ENCODE measurements at places on chromosomes 7 and 10.

DNA sequence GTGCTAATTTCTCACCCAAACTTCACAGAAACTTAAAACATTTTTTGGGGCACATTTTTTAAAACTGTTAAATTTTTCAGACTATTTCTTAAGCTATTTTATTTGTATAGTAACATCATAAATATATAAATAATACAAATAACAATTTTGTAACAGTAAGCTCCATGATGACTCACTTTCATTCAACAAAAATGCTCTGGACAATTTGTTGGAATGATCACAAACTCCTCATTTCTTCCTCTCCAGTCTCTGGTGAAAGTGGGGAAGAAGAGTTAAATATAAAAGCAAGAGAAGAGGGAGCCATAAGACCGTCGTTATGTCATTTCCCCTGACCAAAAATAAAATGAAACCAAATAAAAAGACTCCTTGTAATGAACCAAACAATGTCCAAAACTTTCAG is 162.4 kb downstream of the AGMO start:
- DNase-seq: no peak

DNA sequence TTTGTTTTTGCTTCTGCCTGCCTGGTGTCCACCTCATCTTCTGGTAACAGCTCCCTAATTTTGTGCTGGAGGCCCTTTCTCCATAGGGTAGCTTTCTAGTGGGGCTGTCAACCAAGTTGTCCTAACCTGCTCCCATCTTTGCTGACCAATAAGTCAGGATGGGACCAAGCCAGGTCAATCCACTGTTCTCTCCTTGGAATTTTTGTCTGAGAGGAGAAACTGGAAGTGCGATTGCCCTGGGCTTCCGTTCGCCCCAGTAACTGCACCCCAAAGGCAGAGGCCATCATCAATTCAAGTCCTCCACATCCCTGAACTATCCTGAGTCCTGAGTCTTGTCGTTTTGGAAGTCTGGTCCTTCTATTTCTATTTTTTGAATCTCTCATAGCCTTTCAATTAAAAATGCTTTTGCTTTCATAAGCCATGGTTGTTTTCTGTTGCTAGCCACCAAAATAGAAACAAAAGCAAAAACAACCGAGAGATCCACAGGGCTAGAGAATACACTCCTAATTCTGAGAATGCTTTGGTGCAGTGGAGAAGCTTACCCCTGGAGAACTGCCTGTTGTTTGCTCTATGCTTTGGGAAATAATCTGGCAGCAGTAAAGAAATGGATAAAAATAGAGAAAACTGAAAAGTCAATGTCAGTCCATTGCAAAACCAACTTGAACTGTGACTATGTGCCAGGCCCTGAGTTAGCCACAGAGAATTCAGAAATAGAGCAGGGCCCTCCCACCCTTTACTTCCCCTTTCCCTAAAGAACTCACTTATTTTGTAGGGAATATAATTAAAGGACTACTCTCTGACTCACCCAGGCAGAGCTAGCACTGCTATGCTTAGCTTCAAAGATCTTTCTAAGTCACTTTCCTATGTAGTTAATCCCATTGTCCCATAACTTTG is 368.1 kb downstream of the CXCL12 start:
- DNase-seq: no peak

- DNase-seq: no peak
Observed at GRCh38 chr7:127290116-127290655, 37.4 kb upstream of the GRM8 start.

- DNase-seq: no peak
Observed at GRCh38 chr10:21196822-21197395, 299.8 kb upstream of the NEBL start.

DNA sequence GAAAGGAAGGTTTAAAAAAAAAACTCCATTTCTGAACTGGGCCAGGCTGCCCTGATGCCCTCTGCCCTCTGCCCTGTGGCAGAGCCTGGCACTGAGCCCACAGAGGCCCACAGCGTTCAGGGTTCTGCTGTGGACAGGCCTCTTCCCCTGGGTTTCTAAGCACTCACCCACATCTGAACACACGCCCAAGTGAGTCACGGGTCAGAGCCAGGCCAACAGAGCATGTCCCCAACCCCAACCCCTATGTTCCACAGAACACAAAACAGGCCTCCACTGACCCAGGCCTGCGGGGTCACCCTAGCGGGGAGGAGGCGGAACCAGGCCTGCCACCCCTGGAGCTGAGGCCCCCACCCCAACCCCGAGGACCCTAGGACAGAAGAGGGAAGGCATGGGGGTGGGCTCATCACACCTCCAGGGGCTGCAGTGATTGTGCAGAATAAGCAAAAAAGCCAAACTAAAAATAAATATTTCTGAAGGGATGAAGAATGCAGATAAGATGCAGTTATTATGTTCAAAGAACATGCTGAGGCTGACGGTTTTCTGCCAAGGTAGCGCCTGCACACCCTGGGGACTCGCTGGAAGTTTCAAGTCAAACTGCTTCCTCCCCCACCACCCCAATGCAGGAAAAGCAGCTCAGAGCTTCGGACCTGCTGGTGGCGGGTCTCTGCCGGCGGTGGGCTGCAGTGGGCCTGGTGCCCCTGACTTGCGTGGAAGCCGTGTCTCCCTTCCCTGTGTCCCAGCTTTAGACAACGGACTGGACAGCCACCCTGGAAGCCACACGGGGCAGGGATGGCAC is 5.4 kb downstream of the WDR86 start:
- no peak for DNase-seq

- DNase-seq: no peak
Observed at GRCh38 chr7:47405921-47406800, 175.8 kb downstream of the TNS3 start.

DNA sequence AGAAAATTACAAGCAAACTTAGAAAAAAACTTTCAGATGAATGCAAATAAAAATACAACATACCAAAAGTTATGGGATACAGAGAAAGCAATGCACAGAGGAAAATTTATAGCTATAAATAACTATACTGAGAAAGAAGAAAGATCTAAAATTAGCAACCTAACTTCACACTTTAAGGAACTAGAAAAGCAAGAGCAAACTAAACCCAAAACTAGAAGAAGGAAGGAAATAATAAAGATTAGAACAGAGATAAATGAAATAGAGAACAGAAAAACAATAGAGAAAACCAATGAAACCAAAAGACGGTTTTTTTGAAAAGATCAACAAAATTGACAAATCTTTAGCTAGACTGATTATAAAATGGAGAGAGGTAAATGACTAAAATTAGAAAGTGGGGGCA is 9.6 kb upstream of the STRA8 start:
- DNase-seq: no peak

- DNase-seq: no peak
Observed at GRCh38 chr7:155889636-155890511, 77.6 kb upstream of the SHH start.

DNA sequence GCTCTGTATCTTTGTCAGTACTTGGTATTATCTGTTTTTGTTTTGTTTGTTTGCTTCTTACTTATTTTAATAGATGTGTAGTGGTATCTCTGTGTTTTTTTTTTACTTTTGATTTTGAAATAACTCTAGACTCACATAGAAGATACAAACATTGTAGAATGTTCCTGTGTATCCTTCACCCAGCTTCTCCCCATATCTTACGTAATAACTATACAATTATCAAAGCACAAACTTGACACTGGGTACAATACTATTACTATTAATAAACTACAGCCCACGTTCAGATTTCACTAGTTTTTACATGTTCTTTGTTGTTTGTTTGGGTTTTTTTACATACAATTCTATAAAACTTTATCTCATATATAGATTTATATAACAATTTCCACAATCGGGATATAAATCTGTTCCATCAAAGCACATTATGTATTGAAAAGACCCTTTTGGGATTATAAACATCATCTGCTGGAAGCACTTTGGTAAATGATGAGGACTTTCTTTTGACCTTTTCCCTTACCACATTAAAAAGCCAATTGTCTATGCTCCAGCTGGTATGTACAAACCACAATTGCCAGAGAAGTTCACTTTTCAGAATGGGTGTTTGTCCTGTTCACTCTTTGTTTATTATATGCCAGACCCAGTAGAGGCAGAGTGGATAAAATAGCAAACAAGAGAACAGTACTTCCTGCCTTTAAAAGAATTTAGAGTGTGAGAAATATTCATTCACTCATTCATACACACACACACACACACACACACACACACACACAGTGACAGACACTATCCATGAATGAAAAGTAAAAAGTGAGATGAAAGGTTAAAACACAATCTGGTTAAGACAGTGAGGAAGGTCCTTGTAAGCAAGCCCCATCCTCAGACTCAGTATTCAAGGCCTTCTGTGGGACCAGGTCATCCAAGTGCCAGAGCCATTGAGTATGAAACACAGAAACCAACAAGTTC is 113.0 kb downstream of the SGMS1 start:
- no peak for DNase-seq

DNA sequence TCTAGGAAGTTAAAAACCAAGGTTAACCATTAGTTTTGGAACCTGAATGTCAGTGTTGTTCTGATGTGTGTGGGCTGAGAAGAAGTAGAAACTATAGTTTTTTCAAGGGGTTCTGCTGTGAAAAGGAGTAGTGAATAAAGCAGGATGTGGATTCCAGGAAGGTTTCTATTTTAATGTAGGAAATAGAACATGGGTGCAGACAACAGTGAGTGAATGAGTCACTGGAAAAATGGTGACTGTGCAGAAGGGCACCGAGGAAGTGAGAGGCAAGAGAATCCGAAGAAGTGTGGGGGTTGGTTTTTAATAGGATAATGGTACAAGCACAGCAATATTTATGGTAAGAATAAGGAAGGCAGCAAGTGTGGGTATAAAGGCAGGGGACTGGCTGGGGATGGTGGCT is 120.4 kb downstream of the ARHGAP21 start:
- no peak for DNase-seq

- no peak for DNase-seq
Observed at GRCh38 chr7:127715901-127716300, 63.9 kb downstream of the SND1 start.

- DNase-seq: no peak
Observed at GRCh38 chr7:116698930-116699721, 27.1 kb downstream of the MET start.

- DNase-seq: no peak
Observed at GRCh38 chr10:8511026-8511425, 456.5 kb downstream of the GATA3 start.

DNA sequence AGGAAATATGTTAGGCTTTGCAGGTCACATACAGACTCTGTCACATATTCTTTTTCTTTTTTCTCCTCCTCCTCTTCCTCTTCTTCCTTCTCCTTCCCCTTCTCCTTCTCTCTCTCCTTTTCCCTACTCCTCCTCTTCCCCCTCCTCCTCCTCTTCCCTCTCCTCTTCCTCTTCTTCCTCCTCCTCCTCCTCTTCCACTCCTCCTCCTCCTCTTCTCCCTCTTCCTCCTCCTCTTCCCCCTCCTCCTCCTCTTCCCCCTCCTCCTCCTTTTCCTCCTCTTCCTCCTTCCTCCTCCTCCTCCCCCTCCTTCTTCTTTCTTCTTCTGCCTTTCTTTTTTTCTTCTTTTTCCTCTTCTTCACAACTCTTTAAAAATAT is 159.8 kb downstream of the KIF20B start:
- DNase-seq: no peak

- no peak for DNase-seq
Observed at GRCh38 chr10:133611079-133611478, 15.5 kb downstream of the FRG2B start.

- DNase-seq: no peak
Observed at GRCh38 chr7:101465576-101466196, 103.0 kb downstream of the COL26A1 start.

DNA sequence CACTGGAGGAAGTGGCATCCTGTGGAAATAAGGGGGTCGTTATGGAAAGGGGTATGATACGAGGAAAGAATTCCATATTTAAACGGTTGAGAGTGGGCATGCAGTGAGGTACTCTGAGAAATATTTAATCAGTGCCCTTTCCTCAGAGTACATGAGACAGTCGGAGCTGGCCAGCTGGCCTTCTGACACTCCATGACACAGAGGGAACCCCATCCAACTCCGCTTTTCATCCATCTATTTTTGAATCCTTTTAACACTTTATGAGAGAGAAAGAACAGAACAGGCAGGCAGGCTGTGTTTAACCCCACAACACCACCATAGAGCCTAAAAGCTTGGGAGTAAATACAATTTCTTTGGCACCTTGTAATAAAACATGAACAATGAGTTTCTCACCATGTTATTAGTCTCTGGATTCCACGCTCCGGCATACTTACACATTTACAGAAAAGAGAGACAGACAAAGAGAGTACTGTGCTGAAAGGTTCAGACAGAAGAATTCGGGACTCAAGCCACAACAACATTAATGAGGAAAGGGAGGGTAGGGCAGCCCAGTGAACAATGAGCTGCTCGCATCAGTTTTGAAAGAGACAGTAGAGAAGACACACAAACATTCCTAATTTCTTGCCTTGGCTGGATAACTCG is 124.2 kb upstream of the PDLIM1 start:
- DNase-seq: no peak

- no peak for DNase-seq
Observed at GRCh38 chr7:959271-959670, 4.8 kb upstream of the ADAP1 start.

GRCh38 chr7:55534262-55534915 is 37.9 kb downstream of the VOPP1 start:
- DNase-seq: peak; percentile 89

DNA sequence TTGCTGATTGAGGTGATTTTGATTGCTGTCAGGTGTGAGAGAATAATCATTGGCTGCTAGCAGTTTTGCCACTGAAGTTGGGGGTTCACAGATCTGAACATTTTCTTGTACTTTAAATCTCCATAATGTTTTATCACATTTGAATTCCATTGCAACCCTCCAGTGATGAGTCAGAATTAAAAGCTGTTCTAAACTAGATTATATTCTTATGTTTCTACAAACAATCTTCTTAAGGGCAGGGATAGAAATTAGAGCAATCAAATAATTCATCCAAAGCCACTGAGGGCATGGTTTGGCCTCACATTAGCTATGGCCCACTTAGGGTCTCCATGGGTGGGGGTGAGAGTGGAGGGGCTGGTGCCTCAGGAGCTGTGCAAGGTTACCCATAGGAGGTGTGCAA is 53.0 kb upstream of the RPA3 start:
- no peak for DNase-seq

GRCh38 chr10:102740229-102740628 is 3.5 kb upstream of the WBP1L start:
- DNase-seq: no peak

DNA sequence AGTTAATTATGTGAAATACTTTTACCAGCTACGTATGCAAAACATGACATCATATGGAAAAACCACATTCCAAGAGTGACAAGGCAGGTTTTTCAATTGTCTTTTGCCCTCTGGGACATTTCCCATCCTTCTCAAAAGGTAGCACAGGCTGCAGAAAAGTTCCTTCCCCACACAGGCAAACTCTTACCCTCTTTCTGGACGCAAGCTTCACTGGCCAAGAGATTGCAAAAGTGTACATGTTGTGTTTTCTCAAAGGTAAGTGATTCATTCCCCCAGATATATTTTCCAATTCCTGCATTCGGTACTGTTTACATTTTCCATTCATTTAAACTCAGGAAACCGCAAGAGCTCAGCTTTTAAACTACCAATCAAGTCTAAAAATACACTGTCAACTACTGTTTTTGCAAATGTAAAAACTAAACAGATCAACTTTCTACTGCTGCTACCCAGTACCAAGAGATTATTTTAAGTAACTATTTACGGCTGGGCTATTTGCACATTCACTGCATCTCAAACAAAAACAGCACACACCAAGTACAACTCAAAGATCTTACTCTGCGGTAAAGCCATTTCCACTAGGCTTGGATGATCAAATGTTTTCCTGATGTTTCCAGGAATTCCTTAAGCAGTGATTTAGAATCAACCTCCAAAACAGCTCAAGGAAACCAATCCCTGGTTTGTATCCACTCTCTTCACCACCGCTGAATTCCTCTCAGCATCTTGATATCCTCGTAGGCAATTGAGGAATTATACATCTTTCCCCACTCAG is 233.6 kb upstream of the CCDC6 start:
- DNase-seq: no peak

- no peak for DNase-seq
Observed at GRCh38 chr7:53920011-53920410, 622.2 kb upstream of the VSTM2A start.
